ENCODE measurements at places on chromosomes 4 and X.

DNA sequence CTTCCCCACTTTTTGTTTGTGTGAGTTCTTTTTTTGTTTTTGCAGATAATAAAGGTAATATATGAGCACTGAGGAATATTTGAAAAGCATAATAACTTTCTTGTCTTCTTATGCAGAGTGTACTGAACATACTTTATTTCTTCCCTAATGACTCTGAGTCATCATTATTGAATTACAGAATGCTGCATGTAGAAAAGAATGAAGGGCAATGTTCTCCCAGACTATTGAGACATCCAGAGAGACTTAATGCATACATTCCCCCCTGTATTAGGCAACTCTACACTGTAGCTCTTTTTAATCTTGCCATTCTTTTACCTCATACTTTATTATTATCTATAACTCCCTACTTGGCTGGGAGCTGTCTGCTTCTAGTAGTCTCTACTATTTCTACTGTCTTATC lies 240.5 kb upstream of the ANKRD50 start:
- DNase-seq = no peak

DNA sequence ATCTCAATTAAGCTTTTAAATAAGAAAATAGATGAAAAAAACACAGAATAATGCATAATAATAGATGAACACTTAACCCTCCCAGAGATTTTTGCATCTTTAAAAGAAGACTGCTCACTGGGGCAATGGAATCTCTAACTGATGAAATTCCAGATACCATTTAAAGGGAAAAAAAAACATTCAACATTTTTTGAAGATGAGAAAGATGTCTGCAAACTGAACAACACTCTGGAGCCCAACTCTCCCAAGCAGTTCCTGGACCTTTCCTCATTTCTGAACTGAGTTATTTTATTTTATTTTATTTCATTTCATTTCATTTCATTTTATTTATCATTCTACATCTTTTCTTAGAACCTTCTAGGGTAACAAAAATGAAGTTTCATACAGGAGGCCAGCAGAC lies 90.7 kb downstream of the CORIN start:
- DNase-seq = no peak

- no peak for DNase-seq
Measured at GRCh38 chr4:7938266-7938608, 1.4 kb downstream of the AFAP1 start.

DNA sequence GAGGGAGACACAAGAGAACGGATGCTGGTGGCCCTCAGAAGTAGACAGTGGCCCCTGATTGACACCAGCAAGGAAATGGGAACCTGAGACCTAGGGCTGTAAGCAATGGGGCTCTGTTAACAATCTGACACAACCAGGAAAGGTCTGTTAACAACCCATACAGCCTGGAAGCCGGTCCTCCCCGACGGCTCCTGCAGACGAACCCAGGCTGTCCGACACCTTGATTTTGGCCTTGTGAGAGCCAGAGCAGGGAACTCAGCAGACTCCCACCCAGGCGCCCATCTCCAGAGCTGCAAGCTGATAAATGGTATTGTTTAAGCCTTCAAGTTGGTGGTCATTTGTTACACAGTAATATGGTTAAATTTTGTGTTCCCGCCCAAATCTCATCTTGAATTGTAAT lies 10.2 kb upstream of the CYTL1 start:
- no peak for DNase-seq

DNA sequence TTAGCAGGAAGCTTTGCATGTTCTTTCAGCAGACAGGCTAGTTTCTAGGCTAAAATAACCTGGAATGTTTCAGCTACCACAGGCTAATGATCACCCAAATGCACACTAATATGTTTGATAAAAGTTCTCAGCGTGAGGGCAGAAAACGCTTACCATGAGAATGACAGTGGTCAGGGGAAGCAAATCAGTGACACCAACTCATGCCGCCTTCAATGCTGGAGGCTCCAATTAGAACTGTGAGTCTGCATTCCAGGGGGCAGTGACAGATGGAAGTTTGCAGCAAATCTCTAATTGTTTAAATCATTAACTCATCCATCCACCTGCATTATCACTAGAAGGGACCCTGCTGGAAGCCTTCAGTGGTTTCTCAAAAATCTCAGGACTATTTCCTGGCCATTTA lies 43.2 kb downstream of the ANOS1 start:
- no peak for DNase-seq

DNA sequence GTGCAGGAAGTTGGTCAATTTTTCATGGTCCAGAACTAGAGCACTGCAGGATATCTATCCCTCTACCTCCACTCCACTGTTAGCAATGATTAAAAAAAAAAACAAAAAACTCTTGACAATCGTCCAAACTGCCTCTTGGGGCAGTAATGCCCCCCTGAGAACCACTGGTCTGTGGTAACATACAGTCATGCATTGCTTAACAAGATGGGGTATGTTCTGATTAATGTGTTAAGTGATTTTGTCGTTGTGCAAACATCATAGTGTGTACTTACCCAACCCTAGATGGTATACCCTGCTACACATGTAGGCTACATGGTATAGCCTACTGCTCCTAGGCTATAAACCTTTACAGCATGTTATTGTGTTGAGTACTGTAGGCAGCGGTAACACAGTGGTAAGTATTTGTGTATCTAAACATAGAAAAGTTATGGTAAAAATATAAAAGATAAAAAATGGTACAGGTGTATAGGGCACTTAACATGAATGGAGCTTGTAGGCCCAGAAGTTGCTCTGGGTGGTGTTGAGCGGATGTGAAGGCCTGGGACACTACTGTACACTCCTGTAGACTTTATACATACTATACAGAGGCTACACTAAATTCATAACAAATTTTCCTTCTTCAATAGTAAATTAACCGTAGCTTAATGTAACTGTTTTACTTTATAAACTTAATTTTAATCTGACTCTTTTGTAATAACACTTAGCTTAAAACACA lies 34.1 kb downstream of the ART3 start:
- DNase-seq = no peak

GRCh38 chr4:10135260-10135659 lies 18.7 kb upstream of the WDR1 start:
- no peak for DNase-seq

Measured in RCC 7860 (cell line).